ENCODE measurements at places on chromosomes 5 and 9.

- DNase-seq, result no peak
Measured at GRCh38 chr5:14228219-14228618, 85.1 kb downstream of the TRIO start.

DNA sequence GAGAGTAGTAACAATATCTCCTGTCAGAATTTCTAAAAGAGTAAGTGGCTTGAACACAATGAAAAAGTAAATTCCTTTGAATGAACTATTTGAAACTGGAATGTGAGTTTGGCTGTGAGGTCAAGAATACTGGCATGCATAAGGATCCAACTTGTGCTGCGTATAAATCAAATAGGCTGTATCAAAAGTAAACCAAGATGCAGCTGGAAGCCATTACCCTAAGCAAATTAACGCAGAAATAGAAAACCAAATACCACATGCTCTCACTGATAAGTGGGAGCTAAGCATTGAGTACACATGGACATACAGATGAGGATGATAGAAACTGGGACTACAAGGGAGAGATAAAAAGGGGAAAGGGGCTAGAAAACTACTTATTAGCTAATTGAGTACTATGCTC lies 24.0 kb upstream of the SRFBP1 start:
- no peak for DNase-seq

DNA sequence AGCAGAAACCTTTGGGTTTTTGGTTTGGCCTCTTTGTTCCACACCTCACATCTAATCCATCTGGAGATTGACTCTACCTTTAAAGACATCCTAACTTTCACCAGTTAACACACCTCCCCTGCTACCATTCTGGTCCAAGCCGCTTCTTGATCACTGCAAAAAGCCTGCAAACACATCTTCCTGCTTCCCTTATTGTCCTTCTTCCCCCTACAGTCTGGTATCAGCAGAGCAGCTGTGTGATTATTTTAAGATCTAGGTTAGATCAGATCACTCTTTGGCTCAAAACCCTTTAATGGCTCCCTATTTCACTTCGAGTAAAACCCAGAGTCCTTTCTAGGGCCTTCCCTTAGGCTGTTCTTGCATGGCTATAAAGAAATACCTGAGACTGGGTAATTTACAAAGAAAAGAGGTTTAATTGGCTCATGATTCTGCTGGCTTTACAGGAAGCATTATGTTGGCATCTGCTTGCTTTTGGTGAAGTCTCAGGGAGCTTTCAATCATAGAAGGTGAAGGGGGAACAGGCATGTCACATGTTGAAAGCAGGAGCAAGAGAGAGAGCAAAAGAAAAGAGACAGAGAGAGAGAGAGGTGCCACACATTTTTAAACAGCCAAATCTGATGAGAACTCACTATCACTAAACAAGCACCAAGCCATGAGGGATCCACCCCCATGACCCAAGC lies 1.5 kb upstream of the TEX10 start:
- DNase-seq, result no peak

DNA sequence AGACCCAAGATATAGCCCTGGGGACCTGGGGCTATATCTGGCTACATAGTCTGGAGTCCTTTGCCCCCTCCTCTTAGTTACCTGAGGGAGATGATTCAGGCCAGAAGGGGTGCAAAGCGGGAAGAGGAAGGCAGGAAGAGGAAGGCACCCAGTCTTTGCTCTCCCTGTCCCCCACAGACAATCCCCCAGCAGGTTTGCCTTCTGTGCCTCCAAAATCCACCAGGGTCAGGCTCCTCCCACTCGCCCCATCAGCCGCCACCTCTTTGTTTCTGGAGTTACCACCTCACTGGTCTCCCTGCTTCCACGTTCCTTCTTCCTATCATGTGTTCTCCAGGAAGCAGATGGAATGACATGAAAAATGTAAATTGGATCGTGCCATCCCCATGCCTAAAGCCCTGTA lies 31.2 kb upstream of the FABP6 start:
- no peak for DNase-seq

- DNase-seq, result no peak
Measured at GRCh38 chr5:1231354-1231905, 6.2 kb downstream of the SLC6A18 start.

DNA sequence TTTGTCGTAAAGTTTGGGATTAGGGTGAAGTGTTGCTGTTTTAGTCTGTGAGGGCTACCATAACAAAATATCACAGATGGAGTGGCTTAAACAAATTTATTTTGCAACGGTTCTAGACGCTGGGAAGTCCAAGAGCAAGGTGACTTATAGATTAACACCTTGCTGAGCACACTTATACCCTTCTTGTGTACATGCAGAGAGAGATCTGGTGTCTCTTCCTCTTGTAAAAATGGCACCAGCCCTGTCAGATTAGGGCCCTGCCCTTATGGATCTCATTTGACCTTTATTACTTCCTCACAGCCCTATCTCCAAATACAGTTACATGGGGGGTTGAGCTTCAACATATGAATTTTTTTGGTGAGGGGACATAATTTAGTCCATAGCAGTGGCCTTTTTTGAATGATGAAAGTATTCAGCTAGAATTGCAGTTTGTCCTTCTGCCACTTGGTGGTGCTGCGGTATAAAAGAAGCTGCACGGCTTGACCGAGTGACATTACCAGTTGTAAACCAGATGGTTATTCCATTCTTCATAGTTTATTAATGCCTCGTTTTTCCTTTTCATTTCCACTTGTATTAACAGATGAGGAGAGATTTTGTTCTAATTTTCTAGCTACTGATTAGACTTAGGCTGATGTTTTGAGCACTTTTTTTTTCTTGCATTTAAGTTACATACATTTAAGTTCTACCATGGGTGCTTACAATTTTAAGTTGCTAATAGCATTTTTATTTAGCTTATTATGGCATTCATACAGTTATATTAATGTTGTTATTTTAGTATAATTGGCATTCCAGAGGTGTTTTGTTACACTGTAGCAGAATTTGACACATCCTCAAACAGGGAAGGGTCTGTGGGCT lies 19.4 kb downstream of the DCP2 start:
- DNase-seq, result peak; percentile 62

DNA sequence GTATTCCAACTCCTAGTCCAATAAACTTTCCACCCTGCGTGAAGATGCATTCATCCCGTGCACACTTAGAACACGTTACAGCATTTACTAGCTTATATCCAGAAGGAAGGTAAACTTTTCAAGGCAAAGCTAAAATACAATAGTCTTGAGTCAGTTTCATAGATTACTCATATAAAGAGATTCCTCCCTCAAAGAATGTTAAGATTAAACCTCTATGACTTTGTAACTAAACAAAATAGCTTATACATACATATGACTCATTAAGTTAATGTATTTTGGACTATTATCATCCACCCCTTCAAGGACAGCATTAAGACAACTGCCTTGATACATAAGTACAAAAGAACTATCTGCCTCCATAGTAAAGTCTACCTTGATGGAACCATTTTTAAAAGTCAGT lies 36.1 kb downstream of the TLE1 start:
- DNase-seq, result no peak

Measured in stimulated activated CD8-positive, alpha-beta memory T cell treated with anti-CD3 and anti-CD28 coated beads, Interleukin-4, amount 100 ng/mL, for 1 hour (primary cell).